NCI-H774 (cell line): ENCODE measurements at places on chromosomes 1 and 21.

DNA sequence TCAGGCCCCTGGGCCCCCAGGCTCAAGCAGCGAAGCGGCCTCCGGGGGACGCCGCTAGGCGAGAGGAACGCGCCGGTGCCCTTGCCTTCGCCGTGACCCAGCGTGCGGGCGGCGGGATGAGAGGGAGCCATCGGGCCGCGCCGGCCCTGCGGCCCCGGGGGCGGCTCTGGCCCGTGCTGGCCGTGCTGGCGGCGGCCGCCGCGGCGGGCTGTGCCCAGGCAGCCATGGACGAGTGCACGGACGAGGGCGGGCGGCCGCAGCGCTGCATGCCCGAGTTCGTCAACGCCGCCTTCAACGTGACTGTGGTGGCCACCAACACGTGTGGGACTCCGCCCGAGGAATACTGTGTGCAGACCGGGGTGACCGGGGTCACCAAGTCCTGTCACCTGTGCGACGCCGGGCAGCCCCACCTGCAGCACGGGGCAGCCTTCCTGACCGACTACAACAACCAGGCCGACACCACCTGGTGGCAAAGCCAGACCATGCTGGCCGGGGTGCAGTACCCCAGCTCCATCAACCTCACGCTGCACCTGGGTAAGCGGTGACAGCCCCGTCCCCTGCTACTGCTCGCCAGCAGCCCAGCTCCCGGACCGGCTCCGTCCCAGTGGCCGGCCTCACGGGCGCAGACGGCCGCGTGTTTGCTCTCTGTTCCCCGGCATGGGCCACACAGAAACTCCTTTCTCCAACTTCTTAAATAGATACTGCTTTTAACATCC lies 539 bp downstream of the LAMC1 start:
- peak; percentile 69 for DNase-seq

- no peak for DNase-seq
These were observed 18.7 kb upstream of the ZNF362 start for GRCh38 chr1:33237579-33237978.

DNA sequence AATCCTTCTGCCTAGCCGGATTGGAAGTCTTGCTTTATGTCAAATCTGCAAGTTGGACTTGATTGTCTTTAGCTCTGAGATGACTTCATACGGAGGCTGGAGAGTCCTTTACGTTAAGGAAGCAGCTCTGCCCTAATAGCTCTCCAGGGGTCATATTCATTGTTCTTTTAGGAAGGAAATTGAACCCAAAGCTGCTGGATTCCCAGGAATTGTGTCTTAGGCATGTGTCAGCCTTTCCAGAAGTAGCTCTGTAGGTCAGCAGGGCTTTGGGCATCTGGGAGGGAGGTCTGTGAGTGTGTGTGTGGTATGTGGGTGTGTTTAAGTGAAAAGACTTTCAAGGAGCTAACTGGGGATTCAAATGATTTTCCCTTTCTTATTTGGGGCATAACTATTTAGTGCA lies 82.4 kb downstream of the ABCA4 start:
- DNase-seq = no peak

- peak; percentile 87 for DNase-seq
These were observed 91.6 kb downstream of the GALNT2 start for GRCh38 chr1:230158415-230159291.

- DNase-seq = peak; percentile 40
These were observed 33.6 kb downstream of the SLC2A1 start for GRCh38 chr1:42924851-42925760.

GRCh38 chr1:165855010-165855838 lies 27.8 kb downstream of the UCK2 start:
- no peak for DNase-seq

- DNase-seq = no peak
These were observed 1528.6 kb upstream of the TPTE start for GRCh38 chr21:8992731-8993174.

GRCh38 chr1:202274611-202275010 lies 67.1 kb downstream of the UBE2T start:
- DNase-seq = no peak

GRCh38 chr1:30962609-30963508 lies 54.3 kb upstream of the SDC3 start:
- no peak for DNase-seq

DNA sequence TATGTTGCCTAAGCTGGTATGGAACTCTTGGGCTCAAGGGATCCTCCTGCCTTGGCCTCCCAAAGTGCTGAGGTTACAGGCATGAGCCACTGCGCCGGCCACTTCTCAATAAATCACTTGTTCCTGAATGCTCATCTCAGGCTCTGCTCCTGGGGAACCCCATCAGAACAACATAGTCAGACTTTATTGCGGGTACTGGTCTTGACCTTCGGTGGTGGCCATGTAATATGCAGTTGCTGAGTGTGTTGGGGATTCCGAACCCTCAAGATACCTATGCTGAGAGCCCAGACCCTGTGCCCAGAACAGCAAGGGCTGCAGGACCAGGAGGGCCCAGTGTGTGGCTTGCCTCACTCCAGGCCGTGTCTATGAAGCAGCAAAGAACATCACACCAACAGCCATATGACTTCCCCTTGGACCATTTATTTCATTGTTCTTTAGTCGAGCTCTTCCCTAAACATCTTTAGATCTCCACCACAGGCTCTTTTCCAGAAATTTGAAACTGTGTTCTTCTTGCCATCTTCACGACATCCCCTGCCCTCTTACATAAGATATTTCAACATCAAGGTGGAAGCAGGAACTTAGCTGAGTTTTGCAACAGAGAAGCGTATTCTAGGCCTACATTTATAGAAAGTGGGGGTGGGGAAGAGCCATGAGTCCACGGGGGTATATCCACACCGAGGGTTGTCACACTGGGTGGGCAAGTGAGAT lies 12.7 kb upstream of the SDHB start:
- DNase-seq = no peak

DNA sequence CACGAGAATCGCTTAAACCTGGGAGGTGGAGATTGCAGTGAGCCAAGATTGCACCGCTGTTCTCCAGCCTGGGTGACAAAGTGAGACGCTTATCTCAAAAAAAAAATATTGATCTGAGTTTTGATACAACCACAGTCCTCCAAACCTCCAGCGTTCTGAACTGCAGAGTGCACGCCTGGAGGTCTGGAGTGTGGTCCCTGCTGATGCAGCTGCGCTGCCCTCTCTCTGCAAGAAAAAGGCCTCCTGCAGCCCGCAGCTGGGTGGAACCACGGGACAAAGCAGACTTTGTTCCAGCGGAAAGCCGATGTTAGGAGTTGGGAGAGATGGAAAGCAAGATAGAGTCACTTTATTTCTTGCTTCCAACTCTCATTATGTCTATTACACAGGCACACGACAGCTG lies 144.9 kb upstream of the SOD1 start:
- DNase-seq = no peak

GRCh38 chr1:112536561-112536960 lies 27.8 kb downstream of the WNT2B start:
- DNase-seq = no peak

DNA sequence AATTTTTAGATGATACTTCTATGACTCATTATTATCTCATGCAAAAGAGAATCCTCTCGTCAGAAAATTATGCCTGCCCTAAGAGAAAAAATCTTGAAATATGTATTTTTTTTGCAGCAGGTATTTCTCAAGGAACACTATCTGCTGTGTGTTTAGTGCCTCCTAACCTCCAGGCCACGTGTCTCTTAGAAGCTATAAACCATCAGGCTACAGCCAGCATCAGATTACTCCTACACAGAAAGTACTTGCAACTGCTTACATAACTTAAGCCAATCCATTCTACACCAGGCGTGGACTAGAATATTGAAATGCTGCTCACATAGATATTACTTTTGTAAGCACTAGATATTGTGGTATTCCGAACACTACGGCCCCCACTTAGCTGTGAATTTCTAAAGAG lies 933.4 kb downstream of the PLA2G4A start:
- DNase-seq = no peak

DNA sequence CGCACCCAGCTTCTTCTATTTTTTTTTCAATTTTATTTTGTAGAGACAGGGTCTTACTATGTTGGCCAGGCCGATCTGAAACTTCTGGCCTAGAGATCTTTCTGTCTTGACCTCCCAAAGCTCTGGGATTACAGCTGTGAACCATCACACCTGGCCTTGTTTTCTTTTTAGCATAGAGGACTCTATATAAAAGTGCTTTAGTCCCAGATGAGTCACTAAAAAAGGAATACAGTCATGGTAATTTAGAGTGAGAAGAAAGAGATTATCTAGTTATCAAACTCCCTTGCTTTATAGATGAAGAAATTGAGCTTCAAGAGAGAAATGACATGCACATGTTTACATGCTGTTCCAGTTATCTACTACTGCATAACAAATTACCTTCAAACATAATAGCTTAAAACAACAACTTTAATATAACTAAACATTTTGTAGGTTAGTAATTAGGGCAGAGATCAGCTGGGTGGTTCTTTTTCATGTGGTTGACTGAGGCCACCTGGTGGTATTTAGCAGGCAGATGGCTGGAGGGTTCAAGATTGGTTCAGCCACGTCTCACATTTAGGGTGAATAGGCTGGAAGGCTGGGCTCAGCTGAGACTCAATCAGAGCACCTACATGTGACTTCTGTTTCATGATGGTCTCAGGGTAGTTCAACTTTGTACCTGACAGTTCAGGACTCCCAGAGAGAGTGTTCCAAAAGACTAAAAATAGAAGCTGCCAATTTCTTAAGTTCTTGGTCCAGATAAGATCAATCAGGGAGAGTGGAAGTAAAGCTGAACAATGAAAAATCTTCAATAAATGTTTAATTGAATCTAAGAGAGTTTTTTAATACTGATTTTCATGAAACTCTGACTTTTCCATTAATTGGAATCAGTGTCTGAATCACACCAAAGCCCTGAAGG lies 16.9 kb upstream of the MTF2 start:
- DNase-seq = peak; percentile 23

- no peak for DNase-seq
These were observed 13.8 kb downstream of the PSEN2 start for GRCh38 chr1:226884116-226884625.

DNA sequence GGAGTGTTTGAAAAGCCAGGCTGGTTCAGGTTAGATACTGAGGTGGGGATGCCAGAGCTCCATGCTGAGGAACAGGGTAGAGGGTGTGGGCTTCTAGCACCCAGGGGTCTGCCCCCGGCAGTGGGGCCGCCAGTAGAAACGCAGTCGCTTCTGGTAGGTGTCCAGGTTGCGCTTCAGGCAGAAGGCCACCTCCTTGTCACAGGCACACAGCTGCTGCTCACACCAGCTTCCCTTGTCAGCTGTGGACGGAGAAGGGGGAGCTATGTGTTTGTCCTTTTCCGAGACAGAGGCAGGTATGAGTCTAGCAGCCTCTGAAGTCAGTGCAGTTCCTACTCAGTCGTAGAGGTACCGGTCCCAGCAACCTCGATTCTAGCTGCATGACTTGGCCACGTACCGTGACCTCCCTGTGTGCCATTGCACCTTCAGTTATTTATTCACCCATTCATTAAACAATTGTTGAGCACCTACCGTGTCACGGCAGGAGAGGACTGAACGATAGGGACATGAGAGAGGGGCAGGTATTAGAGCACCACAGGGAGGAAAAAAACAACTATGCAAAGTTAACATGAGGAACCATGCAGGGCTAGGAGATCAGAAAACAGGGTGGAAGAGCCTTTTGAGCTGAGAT lies 5.2 kb downstream of the PLA2G2D start:
- DNase-seq = no peak

DNA sequence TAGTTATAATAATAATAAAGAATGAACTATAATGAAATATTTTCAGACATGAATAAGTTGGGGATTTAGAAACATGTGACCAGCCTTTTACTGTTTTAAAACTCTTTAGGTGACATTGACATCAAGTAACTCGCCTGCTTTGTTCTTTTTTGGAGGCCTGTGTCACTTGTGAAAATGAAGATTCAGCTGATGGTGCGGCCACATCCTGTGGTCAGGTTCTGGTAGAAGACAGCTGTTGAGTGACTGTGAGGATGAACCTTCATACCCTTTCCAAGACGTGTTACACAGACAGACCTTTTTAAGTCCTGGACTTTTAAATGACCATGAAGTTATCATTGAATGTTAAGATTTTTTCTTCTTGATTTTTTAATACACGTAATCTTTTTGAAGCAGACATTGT lies 10.3 kb downstream of the UTS2 start:
- DNase-seq = no peak

GRCh38 chr1:43978551-43979260 lies at the start of gene B4GALT2:
B4GALT2 (plus strand) TSS chr1:43979210; CDS start chr1:43981161, 1,951 bp downstream.
- peak; percentile 57 for DNase-seq

DNA sequence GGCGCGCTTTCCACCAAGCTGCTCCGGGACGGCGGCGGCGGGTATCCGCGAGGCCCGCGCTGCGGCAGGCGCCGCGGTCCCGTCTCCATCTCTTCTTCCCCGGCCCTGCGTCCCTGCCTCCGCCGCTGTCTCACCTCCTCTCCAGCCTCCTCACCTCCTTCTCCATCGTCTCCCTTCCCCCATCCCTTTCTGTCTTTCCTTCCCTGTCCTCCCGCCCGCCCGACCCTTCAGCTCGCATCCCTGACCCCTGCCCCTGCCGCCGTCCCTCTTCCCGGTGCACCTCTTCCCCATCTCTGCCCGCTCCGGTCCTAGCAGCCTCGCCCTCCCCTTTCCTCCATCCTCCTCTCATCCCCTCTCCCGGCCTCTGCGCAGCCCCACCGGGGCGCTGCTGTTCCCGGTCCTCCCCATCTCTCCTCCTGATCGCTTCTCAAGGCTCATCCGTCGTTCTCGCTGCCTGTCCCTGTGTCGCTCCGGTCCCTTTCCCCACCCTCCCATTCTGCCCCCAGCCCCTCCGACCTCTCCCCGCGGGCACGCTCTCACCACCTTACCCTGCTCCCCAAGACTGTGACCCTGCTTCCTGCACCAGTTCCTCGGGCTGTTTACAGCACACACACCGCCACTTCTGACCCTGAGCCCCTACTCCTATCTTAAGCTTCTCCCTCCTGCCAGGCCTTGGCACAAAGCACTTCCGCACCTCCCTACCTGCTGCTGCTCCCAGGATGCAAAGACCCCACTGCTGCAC lies 760 bp upstream of the NPHP4 start:
- DNase-seq = no peak

GRCh38 chr1:39842836-39843235 lies 40.5 kb downstream of the TRIT1 start:
- DNase-seq = no peak

- DNase-seq = no peak
These were observed 188.9 kb downstream of the HUNK start for GRCh38 chr21:32061729-32062128.

DNA sequence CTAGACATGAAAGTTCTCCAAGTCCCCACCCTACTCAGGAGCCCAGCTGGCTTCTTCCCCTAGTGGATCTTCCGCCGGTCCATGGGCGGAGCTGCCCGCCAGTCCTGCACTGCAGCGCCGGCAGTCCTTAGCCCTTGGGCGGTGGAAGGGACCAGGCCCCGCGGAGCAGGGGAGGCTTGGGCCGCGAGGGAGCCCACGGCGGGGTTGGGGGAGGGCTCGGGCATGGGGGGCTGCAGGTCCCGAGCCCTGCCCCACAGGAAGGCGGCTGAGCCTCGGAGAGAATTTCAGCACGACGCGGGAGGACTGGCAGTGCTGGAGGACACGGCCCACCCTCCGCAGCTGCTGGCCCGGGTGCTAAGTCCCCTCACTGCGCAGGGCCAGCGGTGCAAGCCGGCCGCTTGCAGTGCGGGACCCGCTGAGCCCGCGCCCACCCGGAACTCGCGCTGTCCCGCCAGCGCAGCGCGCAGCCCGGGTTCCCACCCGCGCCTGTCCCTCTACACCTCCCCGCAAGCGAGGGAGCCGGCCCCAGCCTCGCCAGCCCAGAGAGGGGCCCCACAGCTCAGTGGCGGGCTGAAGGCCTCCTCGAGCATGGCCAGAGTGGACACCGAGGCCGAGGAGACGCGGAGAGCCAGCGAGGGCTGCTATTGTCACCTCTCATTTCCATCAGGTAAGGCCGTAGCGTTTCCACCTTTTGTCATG lies 1398.6 kb downstream of the MRPL39 start:
- no peak for DNase-seq
